A673 (cell line): ENCODE measurements at places on chromosomes 1 and 21.

DNA sequence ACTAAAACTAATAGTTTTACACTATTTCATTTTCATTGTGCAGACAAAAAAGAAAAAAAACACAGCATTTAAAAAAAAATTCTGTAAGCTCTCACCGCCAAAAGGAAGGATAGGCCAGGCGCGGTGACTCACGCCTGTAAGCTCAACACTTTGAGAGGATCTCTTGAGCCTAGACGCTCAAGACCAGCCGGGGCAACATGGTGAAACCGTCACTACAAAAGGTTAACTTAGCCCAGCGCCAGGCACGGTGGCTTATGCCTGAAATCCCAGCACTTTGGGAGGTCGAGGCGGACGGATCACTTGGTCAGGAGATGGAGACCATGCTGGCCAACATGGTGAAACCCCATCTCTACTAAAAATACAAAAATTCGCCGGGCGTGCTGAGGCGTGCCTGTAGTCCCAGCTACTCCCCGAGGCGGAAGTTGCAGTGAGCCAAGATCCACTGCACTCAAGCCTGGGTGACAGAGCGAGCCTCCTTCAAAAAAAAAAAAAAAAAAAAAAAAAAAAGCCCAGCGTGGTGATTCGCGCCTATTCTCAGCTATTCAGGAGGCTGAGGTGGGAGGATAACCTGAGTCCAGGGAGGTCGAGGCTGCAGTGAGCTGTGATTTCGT, 14.3 kb upstream of the SPEN start:
- peak; percentile 74 for DNase-seq

DNA sequence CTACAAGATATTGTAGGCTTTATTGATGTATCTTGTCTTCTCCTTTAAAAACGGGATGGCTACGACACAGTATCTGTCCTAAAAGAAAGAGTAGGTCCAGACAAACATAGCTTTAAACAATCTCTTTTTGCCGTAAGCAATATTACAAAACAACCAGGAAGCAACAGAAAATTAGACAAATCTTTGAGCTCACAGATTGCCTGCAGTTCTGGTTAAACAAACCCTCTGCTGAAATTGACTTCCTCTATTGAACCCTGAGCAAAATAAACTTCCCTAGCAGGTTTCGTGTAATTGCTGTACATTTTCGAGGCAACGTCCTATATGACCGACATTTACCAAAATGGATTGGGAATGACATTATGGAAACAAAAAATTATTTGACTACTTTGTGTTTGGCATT, 50.6 kb downstream of the CHML start:
- DNase-seq, result no peak

DNA sequence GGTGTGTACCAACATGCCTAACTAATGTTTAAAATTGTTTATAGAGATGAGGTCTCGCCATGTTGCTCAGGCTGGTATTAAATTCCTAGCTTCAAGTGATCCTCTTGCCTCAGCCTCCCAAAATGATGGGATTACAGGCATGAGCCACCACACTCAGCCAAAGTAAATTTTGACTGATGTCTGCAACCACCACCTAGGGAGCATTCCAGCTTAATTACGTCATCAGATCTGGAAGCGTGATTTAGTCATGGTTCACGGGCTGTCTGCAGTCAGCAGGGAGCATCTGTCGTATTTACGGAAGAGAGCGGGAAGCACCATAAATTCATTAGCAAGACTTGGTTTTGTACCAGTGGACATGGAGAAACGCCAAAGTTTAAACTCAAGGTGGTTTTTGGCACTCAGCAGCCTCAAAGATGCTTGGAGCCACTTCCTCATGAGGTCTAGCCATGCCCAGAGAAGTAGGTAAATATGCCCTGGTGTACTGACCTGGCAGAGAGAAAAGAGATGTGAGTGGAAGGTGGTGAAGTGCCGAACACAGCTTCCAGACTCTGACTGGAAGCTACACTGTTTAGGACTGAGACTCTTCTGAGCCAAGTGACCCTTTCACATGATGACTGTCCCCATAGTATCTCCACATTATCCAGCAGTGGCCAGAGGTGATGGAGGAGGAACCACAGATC, 60.8 kb upstream of the SLC35F3 start:
- DNase-seq, result peak; percentile 37

GRCh38 chr1:245484176-245484575, 329.4 kb downstream of the KIF26B start:
- DNase-seq, result no peak

DNA sequence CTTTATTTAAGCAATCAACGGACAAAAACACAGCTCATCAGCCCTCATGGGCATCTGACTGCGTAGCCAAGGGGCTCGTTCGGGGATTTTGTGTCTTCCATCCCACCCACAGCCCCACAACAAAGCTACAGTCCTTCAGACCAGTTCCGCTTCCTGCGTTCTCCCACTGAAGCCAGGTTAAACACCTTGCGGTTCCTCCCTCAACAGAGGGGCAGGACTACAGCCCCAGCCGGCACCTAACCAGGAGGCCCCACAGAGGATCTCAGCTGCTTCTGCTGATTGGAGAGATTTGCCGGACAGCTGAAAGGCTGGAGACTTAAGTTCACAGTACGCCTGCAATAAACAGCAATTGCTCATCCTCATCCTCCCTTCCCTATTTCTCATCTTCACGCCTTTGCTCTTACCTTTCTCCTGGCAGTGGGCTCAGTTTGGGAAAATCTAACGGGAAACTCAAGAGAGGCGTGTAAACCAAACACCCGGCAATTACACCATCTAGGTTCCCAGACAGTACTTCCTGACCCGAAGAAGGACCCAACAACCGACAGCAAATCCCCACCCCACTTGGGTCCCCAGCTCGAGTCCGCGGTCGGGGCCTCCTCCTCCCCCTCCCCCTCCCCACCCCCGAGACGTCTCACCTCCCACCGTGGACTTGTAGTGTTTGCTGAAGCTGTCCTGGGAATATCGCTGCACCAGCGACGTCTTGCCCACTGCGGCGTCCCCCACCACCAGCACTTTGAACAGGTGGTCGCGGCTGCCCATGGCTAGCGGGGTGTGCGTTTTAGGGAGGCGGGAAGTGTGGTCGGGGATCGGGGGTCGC, 876 bp downstream of the RAB29 start:
- no peak for DNase-seq

GRCh38 chr1:228986093-228986904, 251.0 kb downstream of the RHOU start:
- DNase-seq, result no peak

DNA sequence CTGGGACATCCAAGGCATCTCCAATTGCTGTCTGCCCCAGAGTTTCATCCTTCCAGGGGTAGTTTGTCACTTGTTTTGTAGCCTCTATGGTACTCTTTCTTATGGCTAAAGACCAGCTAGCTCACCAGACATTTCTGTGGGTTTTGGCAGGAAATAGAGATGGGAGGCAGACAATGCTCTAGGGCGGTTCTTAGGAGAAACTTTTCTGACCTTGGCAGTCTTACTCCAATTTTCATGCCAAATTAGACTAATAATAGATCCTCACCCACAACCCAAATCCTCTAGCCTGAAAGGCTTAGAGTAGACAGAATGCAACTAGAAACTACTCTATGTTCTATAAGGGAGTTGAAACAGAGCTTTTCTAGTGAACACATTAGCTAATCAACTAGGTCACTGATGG, 69.8 kb downstream of the LRIG2 start:
- DNase-seq, result peak; percentile 56

DNA sequence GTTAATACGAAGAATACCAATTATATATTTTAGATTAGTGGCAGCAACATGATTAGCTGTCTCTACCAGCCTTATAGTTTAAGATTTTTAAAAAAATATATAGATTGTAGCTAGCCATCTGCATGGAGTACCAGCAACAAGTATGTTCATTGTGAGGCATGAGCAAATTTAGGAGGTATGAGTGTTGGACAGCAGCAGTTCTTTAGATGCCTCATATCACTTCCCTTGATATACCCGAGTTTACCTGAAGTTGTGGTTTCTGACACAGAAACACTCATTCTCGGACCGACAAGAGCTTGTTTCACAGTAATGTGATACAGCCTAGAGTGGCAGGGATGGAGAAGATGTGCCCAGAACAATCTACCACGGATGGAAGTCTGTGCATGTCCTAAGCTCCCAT, 69.1 kb downstream of the RGS18 start:
- DNase-seq, result no peak

DNA sequence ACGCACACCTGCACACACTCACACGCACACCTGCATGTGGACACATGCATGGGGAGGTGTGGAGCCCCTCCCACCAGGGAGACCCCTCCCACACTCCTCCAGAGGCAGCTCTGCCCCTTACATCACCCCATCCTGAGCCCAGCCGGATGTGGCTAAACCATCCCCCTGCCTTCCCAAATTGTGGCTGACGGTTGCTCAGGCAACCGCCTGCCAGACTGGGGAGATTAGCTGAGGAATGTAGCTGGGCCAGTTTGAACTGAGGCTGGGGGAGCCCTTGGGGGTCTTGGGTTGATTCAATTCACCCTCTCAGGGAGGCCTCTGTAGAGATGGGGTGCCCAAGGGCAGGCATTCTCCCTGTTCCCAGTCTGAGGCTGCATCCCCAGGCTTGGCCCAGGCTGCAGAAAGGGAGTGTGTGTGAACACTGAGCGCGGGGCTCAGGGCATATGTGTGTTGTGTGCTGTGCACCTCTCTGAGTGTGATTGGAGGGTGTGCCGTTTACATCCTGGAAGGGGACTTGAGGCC, 12.9 kb downstream of the PTPRU start:
- DNase-seq, result peak; percentile 42

DNA sequence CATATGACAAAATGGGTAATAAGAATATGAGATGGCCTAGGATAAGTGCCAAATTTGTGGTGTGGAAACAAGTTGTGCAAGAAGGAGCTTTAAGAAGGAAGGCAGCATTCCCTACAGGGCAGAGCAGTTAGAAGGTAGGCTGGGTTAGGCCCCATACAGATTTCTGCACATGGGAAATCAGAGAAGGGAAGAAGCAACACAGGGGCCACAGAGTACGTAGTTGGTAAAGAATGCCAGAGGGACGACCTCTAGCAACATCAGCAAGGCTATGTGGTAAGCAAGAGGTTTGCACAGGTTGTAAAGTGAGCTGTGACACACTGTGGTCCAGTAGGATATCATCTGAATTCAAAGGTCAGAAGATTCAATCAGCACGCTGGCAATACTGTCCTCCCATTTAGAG, 765.6 kb upstream of the B3GALT2 start:
- no peak for DNase-seq

DNA sequence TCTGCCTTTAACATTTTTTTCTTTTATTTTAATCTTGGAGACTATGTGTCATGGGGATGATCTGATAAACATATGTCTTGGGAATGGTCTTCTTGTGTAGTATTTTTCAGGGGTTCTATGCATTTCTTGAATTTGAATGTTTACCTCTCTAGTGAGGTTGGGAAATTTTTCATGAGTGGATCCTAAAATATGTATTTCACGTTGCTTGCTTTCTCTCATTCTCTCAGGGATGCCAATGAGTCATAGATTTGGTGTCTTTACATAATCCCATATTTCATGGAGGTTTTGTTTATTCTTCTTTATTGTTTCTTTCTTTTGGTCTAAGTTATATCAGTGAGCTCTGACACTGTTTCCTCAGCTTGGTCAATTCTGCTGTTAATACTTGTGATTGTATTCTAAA, 1237.2 kb downstream of the PLA2G4A start:
- no peak for DNase-seq

DNA sequence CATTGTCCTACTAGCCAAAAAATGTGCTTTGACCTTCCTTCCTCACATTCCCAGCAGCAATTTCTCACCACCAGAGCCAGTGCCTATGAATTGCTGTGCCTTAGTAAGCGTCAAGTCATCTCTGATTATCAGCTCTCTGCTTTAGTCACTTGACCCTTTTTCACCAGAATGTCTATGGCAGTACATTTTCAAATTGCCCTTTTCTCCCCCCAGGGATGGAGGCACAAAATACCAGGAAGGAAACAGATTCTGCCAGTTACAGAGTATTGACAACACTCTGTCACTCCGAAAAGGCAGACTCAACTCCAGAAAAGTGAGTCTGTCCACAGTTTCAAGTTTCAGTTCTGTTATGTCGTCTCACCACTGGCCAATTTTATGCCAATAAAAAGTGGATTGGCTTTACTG, 167.4 kb downstream of the TNFSF18 start:
- no peak for DNase-seq

GRCh38 chr21:15354516-15354915, 289.7 kb upstream of the NRIP1 start:
- no peak for DNase-seq

- DNase-seq, result no peak
These were observed 18.7 kb downstream of the DMRTB1 start for GRCh38 chr1:53477651-53478501.

- DNase-seq, result no peak
These were observed 33.7 kb downstream of the FBXO42 start for GRCh38 chr1:16318555-16318954.

DNA sequence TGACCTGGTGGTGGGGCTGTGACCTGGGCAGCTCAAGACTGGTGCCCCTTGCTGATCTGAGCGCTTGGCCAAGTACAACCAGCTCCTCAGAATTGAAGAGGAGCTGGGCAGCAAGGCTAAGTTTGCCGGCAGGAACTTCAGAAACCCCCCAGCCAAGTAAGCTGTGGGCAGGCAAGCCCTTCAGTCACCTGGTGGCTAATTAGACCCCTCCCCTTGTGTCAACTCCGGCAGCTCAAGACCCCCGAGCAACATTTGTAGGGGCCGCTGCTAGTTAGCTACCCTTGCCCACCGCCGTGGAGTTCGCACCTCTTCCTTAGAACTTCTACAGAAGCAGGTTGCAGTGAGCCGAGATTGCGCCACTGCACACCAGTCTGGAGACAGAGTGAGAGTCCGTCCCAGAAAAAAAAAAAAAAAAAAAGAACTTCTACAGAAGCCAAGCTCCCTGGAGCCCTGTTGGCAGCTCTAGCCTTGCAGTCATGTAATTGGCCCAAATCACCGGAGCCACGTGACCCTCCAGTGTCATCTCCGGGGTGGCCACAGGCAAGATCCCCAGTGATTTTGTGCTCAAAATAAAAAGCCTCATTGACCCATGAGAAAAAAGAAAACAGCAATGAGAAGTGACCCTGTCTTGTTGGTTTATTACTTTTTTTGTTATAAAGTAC, 39.3 kb upstream of the LGALS8 start:
- DNase-seq, result no peak

DNA sequence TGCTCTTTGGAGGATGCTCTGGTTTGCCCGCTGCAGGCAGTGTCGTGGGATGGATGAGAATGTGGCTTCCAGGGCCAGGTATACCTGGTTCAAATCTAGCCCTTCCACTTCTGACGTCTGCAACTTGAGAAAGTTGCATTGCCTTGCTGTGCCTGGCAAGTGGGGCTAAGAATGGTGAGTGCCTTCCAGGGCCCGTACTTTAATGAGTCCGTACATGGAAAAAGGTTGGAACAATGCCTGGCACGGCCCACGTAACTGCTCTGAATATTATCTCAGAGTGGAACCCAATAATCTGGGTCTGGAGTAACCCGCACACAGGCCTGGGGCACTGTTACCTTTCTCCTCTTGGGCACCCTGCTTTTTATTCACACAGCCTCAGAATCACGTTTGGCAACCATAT, 146.7 kb upstream of the EDN2 start:
- DNase-seq, result no peak
